ENCODE measurements at places on chromosomes 2 and 18.

DNA sequence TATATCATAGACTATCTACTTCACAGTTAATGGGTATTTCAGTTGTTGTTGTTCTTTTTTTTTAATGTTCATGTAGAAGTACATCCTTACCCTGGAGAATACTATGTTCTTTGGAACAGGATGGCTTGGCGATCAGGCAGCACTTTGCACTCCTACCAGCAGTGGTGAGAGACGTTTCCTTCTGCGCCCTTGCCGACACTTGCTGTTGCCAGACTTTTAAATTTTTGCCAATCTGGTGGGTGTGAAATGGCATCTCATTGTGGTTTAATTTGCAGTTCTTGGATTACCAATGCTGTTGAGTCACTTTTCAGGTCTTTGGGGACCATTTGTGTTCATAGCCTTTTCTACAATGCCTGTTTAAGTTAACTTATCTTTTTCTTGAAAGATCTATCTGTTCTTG is 197.3 kb downstream of the SH3RF3 start:
- DNase-seq: no peak

GRCh38 chr18:35192415-35192814 is 48.4 kb upstream of the ZNF397 start:
- peak; percentile 90 for DNase-seq

DNA sequence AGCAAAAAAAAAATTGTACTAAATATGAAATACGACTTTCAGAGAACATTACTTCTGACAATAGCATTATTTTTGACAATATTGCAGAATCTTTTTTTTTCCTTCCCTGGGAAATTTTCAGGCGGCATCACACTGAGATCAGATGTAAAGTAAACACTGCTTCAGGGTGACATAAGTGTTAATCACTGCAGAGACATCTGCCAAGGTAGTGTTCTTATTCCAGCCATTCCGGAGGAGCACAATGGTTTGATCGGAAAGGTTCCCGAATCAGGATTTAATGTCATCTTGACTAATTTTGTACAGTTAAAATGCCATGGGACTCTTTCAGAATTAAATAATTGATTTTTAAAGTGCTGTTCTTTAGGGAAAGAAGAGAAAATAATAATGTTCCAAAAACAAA is 56.7 kb upstream of the ZNF236 start:
- no peak for DNase-seq

DNA sequence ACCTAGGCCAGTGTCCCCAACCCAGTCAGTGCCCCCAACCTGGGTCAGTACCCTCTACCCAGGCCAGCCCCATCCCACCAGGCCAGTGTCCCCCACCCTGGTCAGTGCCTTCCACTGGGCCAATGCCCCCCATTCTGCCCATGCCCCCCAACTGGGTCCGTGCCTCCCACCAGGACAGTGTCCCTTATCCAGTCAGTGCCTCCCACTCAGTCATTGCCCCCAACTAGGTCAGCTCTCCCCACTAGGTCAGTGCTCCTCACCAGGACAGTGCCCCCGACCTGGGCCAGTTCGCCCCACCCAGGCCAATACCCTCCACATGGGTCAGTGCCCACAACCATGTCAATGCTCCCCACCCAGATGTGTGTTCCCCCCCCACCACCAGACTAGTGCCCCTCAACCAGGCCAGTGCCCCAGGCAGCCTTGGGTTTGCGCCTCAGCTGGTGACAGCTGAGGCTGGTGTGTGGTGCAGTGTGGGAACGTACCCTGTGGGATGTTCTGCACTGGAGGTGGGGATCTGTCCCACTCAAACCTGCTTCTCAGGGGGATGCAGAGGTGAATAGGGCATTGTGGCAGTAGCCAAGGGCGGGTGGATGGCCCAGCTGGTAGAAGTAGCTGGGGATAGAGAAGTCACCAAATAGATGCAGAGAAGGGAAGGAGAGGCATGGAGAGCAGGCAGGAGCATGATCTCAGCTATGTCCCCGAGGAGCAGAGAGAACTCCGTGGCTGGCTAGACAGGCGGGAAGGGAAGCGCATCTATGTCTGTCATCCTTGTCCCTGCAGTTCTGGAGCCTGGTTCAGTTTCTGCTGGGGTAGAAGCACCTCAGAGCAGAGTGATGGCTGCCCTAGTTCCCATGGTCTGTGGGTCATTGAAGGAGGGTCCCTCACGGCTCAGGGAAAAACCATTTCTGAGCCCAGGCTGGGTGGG is 168.8 kb downstream of the SH3RF3 start:
- no peak for DNase-seq

- DNase-seq: no peak
These were observed 82.0 kb upstream of the SLC39A10 start for GRCh38 chr2:195575016-195575415.

GRCh38 chr18:5029592-5029991 is 167.5 kb downstream of the AKAIN1 start:
- DNase-seq: no peak

GRCh38 chr2:32825291-32825712 is 121.5 kb upstream of the LTBP1 start:
- no peak for DNase-seq

DNA sequence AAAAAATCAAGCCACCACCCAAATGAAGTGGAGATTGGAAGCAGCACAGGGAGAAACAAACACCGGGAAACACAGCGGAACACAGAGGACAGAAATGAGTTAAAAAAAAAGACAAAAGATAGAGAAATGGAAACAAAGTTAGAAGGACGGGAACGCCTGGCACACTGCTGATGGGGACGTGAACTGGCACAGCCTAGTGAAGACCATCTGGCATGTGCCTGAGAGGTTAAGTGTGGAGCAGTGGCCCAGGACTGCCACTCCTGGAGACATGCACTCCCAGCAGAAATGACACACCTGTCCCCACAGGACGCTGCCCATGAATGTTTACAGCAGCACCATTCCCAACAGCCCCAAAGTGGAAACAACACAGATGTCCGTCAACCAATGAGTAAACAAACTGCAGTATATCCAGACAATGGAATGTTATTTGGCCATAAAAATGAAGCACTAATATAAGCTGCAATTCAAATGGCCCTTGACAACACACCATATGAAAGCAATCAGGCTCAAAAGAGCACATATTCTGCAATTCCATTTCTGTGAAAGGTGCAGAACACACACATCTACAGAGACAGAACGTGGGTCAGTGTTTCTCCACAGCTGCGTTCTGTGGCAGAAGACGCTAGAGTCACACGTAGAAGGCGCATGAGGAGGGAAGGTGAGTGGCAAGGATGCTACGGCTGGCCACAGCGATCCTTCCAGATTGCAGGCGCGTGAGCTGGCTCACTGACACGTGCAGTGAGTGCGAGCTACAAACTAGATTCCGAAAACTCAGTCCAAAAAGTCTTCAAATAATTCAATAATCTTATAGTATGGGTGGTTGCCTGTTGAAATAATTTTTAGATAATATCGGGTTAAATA is 24.6 kb downstream of the THAP4 start:
- no peak for DNase-seq

GRCh38 chr2:8116661-8117060 is 565.2 kb upstream of the ID2 start:
- no peak for DNase-seq

GRCh38 chr2:137689549-137689948 is 274.7 kb upstream of the HNMT start:
- DNase-seq: no peak

DNA sequence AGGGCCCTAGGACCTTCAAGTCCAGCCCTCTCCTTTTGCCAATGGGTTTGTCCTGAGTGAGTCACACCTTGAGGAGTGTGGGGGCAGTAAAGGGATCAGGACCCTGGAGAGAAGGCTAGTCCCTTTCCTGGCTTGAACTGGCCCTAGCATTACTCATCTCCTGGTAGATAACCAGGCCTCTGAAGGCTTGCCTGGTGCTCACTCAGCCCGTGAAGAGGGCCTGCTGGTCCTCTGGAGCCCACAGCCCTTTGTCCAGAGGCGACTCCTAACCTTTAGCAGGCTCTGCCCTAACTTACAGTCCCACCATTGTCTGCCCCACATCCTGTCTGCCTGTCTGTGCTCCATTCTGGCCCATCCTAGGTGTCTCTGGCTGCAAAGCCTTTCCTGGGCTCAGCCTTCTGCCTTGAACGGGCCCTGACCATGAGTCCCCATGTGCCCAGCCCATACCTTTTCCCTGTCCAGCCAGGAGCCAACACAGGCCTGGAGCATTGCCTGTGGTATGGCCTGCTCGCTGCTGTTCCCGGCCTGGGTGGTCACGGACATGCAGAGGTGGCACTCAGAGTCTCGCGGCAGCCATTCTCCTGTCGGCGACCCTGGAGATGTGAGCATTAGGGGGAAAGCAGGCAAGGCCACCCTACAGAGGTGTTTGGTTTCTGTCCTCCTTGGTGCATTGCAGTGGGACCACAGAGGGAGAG is 5.0 kb downstream of the SFTPB start:
- DNase-seq: no peak

DNA sequence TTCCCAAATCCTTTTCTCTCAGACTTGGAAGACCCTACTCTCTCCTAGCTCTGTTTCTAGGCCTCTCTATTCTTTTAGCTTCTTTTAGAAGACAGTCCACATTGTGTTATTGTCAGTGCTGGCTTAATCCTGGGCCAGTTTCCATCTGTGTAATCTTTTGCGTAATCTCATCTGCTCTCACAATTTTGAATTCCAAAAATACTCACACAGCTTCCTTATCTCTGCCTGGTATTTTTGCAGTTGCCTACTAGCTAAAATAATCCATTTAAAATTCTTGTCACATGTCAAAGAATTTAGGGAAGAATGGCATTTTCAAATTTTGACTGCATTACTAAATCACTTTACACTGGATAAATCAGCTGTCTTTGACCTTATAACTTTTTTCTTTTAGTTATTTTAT is 200.6 kb upstream of the MEX3C start:
- no peak for DNase-seq

DNA sequence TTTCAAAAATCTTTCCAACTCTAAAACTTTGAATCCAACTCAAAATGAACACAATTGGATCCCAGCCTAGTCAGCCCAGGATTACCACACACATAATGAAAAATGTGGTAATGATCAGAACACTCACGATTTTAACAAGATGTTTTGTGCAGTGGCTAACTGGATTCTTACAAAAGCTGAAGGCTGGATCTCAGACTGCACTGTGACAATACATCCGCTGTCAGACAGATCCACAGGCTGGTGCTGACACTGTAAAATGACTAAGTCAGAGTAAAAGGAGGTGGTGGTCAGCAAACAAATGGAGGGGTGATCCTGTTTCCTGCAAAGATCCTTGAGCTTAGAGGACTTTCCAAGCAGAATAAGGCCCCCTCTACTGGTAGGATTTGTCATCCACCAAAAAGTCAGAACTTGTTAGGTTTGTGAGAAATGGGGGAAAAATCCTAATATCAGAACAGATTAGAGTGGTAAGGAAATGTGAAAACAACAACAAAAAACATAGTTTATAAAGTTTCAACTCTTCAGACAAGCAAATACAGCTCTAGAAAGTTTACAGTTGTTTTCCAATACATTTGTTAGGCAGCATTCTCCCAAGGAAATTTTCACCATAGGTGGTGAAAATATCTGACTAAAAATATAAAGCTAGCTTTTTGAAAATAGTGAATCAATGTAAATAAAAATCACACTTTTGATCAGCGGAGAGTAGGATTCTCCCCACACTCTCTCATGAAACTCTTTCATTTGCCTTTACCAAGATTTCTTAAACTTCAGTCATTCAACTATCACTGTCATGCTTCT is 211.9 kb downstream of the AGPS start:
- DNase-seq: no peak

- DNase-seq: no peak
These were observed 899 bp upstream of the GFPT1 start for GRCh38 chr2:69387770-69388481.

GRCh38 chr2:19377717-19378116 is 19.3 kb upstream of the OSR1 start:
- no peak for DNase-seq

GRCh38 chr2:40370007-40370395 is 81.9 kb downstream of the SLC8A1 start:
- no peak for DNase-seq

DNA sequence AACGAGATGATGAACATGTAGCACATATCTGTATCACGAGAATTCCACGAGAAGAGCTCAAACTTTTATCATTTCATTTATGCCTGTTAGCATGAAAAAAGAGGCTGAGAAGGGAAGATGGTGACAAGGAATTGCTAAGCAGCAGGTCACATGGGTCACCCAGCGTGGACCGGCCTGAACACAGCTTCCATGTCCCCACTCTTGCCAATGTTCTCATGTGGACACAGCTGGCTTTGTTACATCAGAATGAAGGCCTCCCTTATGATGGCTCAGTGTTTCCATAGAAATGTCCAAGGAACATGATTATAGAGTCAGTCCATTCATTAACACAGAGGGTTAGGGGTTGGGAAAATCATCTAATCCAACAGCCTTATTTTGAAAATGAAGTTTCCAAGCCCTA is 215.4 kb downstream of the CMPK2 start:
- DNase-seq: no peak

- no peak for DNase-seq
These were observed 75.0 kb downstream of the TMEM185B start for GRCh38 chr2:120148229-120148628.

- DNase-seq: no peak
These were observed 161.7 kb upstream of the MYCN start for GRCh38 chr2:15778529-15779219.

DNA sequence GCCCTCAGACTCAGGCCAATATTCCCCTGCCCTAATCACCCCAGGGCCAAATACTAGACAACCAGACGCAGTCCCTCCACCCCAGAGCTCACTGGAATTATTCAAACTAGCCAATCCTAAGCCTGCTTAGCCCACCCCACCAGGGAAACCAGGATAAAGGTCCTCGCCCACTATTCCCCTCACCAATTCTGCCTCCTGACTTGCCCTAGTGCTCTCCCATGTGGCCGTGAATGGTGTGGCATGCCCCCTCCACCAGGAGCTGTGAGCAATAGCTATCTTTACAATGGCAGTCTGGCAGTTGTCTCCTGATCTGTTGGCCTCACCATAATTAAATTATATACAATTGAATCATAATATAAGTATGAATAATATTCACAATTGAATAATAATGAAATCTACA is 42.3 kb downstream of the FAM124B start:
- DNase-seq: no peak

DNA sequence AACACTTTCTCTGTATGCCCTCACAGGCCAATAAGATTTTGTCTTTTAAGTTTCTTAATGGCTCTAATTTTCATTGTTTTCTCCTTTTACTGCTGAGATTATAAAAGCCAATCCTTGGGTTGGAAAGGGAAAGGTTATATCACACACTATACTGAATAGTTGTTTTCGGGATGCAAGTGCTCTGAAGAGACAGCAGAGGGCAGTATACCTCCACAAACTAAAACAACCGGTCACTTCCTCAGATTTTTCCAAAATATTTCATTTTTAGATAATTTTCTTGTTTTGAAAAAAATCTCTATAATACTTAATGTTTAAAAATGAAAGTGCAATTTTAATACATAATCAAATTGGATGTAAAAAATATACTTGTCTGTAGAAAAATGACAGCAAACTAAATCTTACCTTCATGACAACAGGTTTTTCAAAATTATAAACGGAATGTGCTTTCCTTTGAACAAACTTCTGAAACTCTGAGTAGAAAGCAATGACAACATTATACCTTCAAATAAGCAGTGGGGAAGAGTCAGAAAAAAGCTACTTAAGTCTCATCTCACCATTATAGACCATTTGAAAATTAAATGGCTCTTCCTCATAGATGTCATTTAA is 82.7 kb downstream of the ORC4 start:
- DNase-seq: no peak
